ENCODE measurements at places on chromosomes 12 and 14.
A peak's percentile ranks its signal among the peaks of the same experiment; 100 is the strongest.

GRCh38 chr14:91378930-91379578 is 38.6 kb downstream of the CCDC88C start:
- no peak for DNase-seq

DNA sequence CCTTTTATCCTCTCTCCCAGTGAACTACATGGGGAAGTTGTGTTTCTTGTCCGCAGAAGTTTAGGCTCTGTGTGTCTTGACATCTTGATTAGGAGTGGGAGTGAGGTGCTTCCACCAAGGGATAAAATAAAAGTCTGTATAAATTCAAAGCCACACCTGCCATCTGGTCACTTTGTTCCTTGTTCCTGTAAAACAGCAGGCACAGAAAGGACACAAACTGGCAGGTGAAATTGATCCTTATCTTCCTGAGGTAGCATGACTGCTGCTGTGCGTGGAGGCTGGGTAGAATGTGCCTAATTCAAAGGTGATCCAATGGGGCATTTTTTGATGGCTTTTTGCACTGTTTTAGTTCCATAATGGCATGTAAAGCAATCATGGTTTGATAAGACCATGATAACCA is 104.3 kb upstream of the KITLG start:
- no peak for DNase-seq

GRCh38 chr12:1927751-1928351 is 9.4 kb upstream of the CACNA2D4 start:
- peak; percentile 83 for DNase-seq

GRCh38 chr12:104498211-104498801 is 41.6 kb downstream of the CHST11 start:
- no peak for DNase-seq

DNA sequence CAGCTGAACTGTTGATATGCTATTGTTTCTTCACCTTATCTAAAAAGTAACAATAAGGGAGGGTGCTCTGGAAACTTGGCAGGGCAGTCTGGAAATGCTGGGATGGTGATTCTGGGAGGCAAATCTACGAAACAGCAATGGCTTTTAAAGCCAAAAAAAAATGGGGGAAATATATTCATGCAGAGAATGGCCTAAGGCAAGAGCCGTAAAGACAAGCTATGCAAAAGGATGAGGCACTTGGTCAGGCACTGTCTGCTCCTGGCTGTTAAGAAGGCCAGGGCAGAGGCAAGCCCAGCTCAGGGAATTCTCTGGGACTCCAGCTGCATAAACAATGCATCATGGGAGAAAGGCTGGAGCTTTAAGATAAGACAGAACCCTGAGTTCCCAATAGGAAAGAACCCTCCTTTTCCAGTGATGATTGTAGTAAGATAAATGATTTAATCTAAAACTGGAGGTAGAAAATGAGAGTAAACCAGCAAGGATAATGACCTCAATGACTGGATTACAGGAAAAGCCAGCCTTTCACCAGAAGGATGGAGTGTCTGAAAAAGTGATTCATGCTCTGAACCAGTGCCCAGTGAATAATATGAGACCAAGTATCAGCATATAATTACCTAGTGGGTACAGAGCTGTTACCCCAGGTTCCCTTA is 46.0 kb downstream of the ITPR2 start:
- DNase-seq: peak; percentile 89

- no peak for DNase-seq
Measured at GRCh38 chr14:42334931-42335330, 728.3 kb downstream of the LRFN5 start.

DNA sequence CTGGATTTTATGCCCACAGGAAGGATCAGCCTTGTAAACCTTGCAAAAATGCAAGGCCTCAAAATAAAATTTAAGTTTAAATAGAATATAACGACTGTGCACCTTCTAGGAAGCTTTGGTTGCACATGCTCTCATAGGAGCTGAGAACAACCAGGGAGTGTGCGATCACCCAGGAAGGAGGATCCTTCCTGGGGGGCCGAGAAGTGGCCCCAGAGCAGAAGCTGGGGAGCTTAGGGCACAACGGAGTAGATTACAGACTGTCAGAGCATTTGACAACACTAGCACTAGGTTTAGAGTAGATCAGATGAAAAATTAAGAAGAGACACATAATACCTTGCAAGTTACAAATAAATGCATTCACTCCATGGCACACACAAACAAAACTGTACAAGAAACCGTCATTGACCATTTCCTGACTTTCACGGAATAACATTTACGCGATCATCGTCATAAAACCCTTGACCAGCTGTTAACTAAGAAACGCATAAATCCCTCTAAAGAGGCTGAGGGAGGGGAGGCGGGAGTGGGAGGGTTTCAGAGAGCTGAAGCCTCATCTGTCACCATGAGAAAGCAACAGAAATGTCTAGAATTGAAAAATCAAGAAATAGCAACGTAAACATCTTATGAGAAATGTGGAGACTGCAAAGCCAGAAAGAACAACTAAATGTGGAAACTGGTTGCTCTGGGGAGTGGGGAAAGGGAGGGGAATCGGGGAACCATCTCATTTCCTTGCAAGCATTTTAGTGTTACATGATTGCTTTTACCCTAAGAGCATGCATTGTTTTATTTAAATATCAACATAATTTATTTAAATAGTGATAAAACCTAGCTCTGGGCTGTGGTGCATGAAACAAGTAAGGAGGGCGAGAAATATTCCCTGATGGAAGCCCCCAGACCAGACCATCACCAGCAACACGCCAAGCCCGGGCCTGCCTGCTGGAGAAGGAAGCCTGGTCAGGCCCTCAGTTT is 13.1 kb upstream of the CCDC85C start:
- DNase-seq: no peak

GRCh38 chr14:105076296-105076804 is 11.1 kb upstream of the GPR132 start:
- DNase-seq: no peak

GRCh38 chr12:31773867-31774266 is 45.0 kb upstream of the AMN1 start:
- no peak for DNase-seq

DNA sequence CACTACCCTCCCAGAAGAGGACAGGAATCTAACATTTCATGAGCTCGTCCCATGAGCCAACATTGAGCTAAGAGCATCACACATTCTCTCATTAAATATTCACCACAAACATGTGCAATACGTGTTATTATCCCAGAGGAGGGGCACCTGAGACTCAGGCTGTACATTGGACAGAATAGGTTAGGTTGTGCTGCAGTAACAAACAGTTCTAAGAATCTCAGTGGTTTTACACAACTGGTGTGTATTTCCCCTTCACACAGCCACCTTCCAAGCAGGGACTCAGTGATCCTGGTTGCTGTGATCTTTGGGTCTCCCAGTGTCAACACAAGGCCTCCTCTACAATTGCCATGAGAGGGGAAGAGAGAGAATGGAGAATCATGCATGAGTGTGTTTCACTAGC is 15.0 kb upstream of the ACTN1 start:
- DNase-seq: no peak

DNA sequence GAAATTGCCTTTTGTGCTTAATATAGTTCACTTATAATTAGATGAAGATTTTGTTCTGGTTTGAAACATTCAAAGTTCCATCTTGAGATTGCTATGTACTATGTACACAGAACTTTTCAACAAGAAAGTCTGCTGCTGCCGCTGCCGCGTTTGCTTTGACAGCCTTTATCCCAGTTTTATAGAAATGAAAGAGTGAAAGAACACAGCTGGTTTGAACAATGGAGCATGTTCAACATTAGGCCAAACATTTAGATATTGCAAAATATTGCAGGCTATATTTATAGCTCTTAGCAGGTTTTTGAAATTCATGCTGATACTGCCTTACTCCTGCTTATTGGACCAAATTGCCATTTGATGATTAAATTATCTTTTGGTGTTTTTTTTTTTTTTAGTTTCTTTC is 299.8 kb upstream of the PRKD1 start:
- peak; percentile 84 for DNase-seq

DNA sequence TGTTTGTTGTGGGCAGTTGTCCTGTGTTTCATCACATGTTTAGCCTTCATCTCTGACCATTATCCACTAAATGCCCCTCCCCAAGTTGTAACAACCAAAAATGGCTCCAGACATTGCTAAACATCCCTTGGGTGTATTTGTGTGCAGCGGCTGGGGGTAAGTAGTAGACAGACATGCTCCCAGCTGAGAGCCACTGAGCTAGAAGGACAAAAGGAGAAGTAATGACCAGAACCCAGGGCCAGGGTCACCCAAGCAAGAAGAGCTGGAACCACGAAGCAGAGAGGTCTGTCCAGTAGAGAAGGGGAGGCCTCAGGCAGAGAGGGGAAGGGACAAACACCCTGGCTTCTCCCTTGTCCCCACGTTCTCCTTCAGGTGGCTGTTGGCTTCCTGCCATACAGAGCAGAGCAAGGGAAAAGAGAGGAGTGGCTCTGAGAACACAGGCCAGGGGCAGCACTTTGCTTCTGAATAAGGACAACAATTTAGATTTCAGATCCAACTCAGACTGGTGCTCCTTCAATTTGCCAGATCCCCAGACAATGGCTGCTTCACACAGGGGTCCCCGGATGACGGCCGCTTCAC is 55.2 kb downstream of the NDUFA12 start:
- DNase-seq: no peak

- DNase-seq: peak; percentile 81
Measured at GRCh38 chr12:116142936-116143898, 134.3 kb downstream of the MED13L start.

DNA sequence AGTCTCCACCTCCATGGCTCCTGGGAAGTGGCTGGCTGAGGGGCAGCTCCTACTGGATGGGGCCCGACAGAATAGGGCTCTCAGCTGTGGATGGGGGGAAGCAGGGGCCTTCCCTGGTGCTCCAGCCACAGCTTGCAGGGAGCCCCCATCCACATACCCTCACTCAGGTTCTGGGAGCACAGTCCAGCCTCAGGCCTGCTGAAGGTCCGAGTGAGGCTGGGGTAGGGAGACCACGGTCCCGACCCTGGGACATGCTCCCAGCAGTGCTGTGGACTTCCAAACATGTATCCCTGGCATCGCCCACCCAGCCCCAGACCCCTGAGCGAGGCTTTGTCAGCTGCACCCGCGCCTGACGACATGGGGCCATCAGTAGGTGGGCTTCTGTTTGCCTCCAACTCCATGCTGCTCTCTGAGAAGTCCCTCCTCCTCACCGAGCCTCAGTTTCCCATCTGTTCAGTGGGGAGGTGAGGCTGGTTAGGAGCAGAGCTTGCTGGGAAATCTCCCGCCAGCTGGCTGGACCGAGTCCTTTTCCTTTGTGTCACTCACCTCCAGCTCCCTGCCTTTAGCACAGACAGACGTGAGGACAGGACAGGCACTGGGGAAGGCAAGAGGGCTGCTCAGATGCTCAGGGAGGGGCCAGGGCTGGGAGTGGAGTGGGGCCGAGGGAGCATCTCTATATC is 9.1 kb upstream of the ATG101 start:
- peak; percentile 62 for DNase-seq

Data from fibroblast of the aortic adventitia (primary cell).